ENCODE measurements at places on chromosomes 4 and X.

DNA sequence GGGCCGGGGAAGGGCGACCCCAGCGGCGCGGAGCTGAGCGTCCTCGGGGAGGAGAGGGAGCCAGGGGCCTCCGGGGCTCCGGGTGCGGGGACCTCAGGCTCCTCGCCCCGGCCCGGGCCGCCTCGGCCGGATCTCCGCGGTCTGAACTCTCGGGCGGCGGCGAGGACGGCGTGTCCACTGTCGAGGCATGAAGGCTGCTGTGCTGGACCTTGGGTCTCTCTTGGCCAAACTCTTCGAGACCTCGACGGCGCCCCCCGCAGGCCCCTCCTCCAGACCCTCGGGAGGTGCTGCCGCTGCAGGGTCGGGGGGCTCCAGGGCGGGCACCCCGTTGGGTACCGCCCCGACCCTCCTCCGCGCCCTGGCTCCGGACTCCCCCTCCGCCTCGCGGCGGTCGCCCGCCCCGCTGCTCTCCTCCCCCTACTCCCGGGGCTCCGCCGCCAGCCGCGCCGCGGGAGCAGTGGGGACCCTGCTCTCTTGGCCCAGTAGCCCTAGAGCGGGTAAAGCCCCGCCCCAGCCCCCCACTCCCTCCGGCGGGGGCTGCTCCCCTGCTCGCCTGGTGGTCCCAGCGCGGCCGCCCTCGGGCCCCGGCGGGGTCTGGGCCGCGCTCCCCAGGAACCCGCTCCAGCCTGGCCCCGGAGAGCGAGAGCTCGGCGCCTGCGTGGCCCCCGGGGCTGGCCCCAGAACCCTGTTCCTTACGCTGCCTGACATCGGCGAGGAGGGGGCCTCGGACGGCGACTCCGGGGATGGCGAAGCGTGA, 564 bp downstream of the FAM149A start:
- no peak for DNase-seq

GRCh38 chr4:76306882-76307659, 538 bp downstream of the STBD1 start:
- DNase-seq = no peak

- no peak for DNase-seq
Observed at GRCh38 chr4:8372506-8372905, 68.0 kb downstream of the ACOX3 start.

- no peak for DNase-seq
Observed at GRCh38 chrX:155857561-155857960, 23.6 kb upstream of the VAMP7 start.

GRCh38 chr4:85734424-85734831, 259.5 kb downstream of the ARHGAP24 start:
- DNase-seq = peak; percentile 14

DNA sequence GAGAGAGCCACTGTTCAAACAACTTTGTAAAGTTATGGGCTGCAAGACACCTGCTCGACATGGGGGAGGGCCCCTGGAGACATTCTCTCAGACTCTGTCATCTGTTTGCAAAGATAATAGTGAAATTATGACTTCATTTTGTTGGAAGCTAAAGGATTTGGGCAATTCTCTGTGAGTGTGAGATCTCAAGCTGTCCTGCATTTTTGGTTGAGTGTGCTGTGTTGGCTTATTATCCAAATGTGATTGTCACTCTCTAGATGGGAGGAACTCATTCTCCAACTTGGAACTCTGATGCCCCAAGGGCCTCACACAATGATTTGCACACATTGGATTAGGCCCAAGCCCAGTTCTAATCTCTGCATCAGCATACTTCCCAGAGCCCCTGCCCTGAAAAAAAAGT, 63.7 kb downstream of the STK32B start:
- no peak for DNase-seq

GRCh38 chrX:20995829-20996228, 378.4 kb upstream of the CNKSR2 start:
- no peak for DNase-seq

DNA sequence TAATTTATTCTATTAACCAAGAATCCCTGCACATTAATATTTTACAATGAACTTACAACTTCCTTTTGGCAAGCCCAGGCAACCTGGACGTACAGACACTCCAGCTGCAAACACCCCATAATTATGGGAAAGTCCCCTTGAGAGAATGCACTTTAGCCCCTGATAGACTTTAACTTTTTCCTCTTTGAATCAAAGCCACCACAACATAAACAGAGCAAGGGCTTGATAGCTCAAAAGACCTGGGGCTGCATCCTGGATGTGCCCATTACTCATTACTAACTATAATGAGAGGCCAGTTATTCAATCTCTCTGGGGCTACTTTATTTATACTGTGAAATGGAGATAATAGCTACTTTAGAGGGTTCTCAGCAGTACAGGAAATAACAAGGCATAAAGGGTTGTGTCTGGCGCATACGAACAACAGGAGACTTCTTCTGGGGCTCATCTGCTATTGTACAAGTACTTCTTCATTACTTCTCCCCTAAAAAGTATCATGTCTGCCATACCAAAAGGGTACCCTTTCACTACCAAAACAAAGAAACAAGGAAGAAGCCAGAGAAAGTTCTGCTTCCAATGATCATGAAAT, 54.9 kb downstream of the CASK start:
- no peak for DNase-seq

DNA sequence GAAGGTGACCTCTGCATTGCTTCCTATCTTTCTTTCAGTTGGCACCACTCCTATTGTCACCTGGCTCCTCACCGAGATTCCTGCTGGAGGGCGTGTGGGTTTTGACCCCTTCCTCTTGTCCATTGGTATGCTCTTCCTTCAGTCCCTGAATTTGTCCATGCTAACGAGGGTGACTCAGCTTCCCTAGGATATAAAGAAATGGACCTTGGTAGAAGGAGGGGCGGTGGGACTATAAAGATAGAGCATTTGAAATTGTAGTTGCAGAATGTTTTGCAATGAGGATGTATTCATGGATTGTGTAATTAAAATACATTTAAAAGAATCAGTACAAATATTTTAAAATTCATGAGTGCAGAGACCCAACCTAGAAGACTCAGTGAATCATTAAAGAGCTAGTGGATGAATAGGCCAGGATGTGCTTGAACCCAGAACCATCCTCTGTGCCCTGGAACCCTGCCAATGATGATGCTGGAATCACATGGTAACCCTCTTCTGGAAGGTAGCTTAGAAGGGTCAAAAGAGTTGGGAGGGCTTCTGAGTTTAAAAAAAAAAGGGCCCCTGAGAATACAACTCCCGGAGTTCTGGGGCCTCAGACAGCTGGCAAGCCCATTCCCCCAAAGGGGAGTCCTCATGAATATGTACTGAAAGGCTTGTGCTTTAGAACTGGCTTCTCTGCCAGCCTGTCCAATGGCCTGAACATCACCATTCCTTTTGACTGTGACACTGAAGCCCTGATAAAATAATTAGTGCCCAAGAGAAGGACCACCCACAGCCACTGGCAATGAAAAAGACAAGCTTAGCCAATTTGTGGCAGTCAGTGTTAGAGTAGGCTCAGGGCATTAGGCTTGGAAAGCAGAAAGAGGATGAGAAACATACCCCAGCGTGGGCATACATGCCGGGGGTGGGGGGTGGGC, 8.0 kb downstream of the XPNPEP2 start:
- no peak for DNase-seq

DNA sequence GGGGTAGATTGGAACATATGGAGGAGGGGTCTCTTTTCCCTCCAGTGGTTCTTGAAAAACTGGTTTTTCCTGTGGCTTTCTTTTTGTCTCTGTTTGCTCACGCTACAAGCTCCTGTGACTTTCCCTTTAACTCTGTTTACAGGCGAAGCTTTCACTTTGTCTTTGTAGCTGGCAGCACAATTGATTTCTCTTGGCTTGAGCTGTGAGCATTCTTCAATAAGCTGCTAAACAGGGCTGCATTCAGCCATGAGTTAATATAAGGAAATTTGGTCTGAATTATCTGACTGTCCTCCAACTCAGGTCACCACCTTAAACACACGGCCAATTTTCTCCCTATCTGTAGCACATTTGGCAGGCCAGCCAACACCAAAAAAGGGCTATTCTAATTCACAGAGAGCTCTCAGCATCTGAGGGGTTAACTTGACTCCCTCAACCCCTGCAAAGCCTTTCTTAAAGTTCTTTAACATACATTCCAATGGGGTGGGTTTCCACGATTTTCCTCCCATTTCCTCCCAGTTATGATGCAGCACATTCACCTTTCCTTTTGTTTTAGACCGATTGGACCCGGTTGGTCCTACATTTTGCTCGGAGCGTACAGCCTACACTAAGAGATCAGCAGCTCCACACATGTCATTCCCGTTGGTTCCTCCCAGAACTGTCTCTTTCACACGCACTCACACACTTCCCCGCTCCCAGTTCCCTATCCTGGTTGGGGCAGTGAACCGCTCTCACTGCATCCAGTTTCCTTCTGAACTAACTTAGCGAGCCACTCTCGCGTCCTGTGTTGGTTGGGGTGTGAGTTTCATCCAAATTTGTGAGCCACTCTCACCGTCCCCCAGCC, 45.4 kb downstream of the UGT2A3 start:
- no peak for DNase-seq

- no peak for DNase-seq
Observed at GRCh38 chr4:6454112-6454910, 18.1 kb downstream of the PPP2R2C start.

DNA sequence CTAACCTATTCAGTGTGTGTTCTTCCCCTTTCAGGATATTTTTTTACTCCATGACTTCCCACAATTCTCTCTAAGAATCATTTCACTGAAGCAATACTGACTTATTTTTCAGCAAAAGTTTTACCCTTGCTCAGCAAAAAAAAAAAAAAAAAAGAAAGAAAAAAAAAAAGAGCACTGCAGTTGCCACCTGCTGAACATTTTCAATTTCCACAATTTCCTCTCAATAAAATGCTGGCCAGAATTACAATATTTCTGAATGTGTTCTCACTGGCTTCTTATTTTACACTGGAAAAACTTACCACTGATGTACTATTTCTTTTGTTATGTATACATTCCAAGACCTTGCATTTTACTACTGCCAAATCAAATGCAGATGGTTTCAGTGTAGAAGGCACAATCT, 210.4 kb downstream of the PAPSS1 start:
- DNase-seq = no peak

DNA sequence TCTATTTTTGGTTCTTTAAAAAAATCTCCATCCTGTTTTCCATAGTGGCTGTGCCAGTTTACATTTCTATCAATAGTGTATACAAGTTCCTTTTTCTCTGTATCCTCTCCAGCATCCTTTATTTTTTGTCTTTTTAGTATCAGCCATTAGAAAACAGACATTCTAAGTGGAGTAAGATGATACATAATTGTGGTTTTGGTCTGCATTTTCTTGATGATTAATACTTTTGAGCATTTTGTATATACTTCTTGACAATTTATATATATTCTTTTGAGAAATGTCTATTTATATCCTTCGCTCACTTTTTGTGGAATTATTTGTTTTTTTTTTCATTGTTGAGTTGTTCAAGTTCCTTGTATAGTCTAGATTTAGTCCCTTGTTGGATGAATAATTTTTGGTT, 382.2 kb upstream of the SPOCK3 start:
- DNase-seq = no peak

DNA sequence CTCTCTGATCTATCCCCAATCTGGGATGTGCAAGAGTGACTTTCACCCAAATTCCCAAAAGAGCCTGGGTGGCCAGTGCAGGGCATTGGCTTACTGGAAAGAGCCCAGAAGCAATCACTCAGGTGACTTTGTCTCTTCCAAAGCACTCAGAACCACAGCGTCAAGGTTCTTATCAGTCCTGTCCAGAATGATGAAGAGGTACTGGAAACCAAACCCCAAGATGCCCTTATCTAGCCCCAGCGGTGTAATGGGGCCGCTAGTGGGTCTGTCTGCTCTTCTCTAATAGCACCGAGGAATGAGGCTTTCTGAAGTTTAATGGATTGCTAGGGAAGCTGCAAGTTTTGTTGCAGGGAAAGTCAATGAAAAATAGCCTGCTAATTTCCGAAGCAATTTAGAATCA, 21.6 kb downstream of the CLNK start:
- no peak for DNase-seq

DNA sequence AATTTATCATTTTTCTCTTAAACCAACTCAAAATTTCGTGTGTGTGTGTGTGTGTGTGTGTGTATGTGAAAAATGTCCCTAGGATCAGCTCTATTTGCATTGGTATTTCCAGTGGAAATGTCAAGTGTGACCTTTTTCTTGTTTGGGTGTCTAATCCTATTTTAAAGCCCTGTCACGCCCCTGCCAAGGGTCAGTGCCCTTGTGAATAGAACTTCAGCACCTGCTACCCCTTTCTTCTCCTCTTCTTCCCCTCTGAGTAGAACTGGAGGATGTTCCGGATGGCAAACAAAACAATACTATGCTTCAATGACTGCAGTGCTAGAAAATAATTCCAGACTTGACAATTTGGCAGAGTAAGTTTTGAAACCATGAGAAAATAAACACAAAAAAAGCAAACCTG, 67.3 kb downstream of the SPRY1 start:
- DNase-seq = no peak

DNA sequence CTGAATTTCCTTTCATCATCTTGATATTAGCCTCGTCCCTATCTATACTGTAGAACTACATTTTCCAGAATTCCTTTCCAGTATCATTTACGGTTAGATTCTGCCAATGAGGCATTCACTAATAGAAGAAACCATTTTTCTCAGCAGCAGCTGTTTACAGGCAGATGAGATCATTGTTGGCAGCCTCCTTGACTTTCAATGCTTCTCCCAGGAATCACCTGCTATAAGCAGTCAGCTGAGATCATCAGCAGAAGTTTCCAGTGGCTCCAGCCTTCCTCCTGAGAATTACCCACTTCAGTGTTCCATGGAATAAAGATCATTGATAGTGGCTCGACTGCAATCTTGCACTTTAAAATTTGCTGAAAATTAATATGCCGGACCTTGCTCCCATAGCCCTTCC, 157.3 kb upstream of the TET2 start:
- no peak for DNase-seq

DNA sequence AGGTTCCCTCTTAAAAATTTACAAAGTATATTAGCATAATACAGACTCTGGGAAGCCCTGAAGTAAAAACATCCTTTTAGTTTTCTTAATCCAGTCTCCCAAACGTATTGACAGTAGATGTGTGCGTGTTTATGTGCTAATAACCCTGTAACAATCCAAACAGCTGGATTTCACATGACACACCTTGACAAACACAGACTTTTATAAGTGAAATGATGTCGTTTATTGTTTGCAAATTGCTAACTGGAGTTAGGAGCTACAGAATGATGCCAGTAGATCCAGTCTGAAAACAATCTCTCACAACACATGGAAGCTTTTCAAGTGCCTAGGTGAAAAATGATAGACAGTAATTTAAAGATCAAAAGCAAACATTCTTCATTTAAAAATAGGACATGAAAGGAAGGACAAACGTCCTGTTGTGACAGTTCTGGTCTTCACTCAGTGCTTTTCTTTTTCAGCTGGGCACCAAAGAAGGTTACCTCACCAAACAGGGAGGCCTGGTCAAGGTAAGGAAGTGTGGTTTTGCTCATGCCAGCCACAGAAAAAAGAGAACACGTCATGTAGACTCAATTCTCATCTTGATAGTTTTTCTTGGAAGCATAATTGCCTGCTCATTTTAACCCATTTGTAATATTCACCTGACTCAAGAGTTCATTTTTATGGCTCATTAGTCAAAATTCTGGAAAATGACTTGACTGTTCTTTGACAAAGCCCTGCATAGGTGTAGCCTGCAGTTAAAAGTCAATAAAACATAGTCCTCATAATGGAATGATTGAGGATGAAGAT, 32.9 kb downstream of the LAMTOR3 start:
- no peak for DNase-seq

All from glomerular endothelial cell (primary cell).